ENCODE measurements at places on chromosomes 6 and 20.

DNA sequence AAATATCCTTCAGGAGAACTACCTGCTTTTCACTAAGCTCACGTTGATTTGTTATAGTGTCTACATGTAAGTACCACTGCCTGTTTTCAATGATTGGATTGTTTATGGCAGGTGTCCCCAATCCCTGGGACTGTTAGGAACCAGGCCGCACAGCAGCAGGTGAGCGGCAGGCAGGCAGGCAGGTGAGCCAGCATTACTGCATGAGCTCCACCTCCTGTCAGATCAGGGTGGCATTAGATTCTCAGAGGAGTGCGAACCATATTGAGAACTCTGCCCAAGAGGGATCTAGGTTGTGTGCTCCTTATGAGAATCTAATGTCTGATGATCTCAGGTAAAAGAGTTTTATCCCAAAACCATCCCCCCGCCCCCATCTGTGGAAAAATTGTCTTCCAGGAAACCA, 303.3 kb downstream of the EYA4 start:
- no peak for DNase-seq

GRCh38 chr6:98695091-98695801, 139.1 kb upstream of the POU3F2 start:
- DNase-seq, result no peak

- no peak for DNase-seq
Measured at GRCh38 chr20:52496191-52496590, 304.6 kb upstream of the ZFP64 start.

DNA sequence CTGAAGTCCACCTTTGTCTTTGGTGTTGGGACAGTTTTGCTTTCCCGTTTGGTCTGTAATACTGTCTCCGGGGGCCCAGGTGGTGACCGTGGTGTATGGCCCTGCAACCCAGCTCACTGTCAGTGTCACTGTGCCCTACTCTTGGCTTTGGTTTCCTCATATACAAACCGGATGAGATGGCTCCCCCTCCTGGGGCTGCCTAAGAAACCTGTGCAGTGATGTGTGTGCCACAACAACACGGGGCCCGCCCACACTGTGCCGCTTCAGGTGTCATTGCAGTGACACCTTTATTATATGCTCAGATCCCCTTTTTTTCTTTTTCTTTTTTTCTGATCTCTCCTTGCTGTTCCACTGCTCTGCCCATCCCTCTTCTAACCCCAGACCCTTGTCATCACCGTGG, 73.9 kb downstream of the RAMACL start:
- no peak for DNase-seq

DNA sequence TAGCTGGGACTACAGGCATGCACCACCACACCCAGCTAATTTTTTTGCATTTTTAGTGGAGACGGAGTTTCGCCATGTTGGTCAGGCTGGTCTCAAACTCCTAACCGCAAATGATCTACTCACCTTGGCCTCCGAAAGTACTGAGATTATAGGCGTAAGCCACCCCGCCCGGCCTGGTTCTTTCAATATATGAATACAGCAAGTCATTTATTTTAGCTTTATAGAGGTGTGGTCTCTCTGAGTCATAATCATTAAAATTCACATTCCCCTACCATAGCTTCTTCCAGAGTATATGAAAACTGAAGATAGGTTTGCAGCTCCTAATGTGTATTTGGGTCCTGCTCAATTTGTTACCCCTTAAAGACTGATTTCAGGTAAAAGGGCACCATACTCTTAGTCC, 88.5 kb upstream of the FAM8A1 start:
- no peak for DNase-seq

GRCh38 chr6:154653385-154653784, 79.8 kb upstream of the SCAF8 start:
- DNase-seq, result peak; percentile 44

DNA sequence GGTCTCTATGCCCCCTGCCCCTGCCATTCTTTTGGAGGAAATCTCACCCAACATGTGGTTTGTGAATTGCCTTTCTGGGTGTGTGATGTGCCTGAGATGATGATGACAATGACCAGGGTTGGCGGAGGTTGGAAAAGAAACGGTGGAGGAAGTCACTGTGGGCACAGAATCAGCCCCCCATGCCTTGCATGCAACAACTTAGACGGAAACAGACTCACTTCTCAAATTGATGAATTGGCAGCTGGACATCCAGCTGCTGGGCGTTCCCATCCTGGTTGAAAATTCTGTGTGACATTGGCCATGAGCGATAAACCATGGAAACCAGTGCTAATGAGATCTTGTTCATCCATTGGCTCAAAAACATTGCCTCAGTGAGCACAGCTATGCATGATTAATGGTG, 95.8 kb upstream of the LY86 start:
- DNase-seq, result no peak

DNA sequence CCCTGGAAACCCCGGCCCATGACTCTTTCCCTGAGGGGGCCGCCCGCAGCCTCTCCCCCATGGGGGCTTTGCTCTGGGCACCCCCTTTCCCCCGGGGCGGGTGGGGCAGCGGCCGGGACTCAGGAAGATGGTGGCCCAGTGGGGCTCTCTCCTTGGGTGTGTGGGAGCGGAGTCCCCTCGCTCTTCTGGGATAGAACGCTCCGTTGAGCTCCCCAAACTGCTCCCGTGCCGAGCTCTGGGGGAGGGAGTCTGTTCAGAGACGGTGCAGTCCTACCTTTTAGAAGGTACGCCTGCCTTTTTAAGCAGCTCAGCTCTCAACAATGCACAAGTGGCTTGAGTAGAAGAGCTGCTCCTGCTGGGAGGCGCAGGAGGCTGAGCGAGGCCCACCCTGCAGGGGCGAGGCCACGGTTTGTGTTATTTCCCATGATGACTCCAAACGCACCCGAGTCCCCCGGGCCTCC, 21.7 kb upstream of the BHLHE23 start:
- DNase-seq, result no peak

- no peak for DNase-seq
Measured at GRCh38 chr6:101668496-101669030, 275.1 kb downstream of the GRIK2 start.

DNA sequence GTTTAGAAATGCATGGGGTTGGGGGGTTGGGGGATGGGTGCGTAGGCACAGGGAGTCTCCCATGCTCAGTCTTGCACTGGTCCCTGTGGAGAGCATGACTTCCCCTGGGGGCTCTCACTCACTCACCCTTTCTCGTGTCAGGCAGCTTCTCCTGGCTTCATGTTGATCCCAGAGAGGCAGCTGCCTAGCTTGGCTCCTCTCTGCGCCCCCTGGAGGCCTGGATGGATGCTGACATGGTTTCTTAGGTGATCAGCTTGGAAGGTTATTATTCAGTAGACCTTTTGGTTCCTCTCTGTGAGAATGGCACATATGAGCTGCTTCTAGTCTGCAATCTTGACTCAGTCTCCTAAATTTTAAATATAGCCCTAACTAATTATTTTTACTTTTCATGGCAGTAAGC, 109.3 kb upstream of the FAM83B start:
- peak; percentile 32 for DNase-seq

- DNase-seq, result peak; percentile 97
Measured at GRCh38 chr6:125913864-125914351, 42.7 kb upstream of the HINT3 start.

DNA sequence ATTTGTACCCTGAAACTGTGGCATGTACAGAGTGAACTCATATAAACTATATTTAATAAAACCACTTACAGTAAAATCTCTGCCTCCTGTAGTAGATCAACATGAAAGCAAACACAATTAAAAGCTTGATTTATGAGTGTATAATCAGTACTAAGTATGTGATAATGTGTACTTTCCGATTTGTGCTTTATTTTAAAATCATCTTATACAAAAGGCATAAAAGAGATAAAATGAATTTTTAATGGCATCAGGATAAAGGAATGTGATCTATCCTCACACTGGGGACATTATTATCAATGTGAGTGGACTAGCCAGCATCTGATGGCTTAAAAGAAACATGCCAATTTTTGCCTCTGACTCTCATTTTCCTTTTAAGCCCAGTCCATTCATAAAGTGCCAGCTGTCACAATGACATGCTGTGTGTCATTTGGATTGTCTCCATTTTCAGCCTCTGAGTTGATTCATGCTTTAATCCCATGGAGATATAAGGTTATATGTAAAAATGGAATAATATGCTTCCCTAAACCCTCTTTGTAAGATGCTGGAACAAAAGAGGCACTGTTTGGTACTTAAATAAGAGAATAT, 831.6 kb upstream of the EYS start:
- DNase-seq, result no peak

GRCh38 chr20:10470276-10470675, 35.2 kb downstream of the SLX4IP start:
- no peak for DNase-seq

DNA sequence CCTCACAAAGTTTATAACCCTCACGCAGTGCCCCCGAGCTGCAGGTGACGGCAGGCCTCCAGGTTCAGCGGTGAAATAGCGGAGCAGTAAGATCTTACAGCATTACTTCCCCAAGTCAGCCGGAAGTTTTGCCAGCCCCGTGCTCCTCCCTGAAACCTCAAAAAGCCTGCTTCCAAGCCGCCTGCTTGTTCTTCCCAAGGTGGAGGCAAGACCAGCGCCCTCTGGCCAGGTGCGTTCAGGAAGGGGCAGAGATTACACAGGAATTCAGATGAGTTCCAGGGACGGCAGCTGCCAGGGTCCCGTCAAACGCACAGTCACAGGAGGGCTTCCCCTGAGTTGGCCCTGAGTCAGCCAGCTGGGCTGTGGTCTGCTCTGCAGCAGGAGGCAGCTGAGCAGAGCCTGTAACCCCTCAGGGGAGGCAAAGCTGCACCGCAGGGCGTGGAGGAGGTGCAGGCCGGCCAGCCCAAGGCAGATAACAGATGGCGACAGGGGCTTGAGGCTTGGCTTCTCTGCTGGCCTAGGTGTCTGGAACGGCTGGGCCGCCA, 124.1 kb upstream of the RPS6KA2 start:
- DNase-seq, result no peak

DNA sequence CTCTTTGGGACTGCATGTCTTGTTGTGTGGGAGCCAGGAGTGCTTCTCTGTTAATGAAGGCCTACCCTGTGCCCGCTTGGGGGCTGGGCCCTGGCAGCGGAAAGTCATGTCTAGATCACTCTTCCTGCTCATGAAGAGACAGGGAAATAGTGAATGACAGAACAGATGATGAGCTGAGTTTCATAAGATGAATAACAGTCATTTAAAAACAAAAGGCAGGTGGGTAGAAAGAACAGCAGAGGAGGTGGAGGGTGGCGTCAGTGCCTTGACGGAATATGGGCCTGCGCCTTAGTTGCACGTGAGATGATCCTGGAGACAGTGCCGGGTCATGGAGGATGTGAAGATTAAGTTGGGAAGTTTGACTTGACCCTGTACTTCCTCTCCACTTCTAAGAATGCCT, 85.5 kb downstream of the ARID1B start:
- DNase-seq, result no peak

GRCh38 chr6:20479060-20479459, 55.2 kb upstream of the CDKAL1 start:
- no peak for DNase-seq

- no peak for DNase-seq
Measured at GRCh38 chr20:50041246-50041873, 58.6 kb downstream of the SNAI1 start.

DNA sequence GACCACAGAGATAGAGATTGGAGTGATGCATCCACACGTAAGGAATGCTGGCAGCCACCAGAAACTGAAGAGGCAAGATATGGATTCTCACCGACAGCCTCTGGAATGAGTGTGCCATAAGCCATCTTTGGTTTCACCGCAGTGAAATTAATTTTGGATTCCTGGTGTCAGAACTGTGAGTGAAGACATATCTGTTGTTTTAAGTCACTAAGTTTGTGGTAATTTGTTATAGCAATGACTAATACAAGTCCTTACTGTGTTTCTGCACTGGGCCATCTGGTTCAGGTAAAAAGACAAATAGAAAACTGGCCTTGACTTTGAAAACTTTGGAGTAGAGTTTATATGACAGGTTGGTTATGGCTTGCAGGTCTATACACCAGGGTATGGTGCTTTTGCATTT, 261.9 kb downstream of the PHF3 start:
- peak; percentile 11 for DNase-seq

DNA sequence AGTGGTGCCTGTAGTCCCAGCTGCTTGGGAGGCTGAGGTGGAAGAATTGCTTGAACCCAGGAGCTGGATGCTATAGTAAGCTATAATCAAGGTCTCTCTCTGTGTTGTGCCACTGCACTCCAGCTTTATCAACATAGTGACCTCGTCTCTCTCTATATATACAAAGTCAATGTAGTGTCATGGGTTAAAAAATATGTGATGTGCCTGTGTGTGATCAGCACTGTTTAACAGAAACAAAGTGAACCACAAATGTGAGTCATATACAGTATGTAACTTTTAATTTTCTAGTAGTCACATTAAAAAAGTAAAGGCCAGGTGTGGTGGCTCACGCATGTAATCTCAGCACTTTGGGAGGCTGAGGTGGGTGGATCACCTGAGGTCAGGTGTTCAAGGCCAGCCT, 85.3 kb upstream of the RNF24 start:
- DNase-seq, result no peak

- no peak for DNase-seq
Measured at GRCh38 chr20:51400051-51400926, 142.2 kb downstream of the NFATC2 start.

GRCh38 chr6:36204068-36204753, 7.7 kb downstream of the BRPF3 start:
- DNase-seq, result no peak

GRCh38 chr6:133748628-133749027, 140.3 kb upstream of the TCF21 start:
- peak; percentile 36 for DNase-seq
